Uterus (tissue), 4 donors: ENCODE measurements at places on chromosomes 13 and 19.

- DNase-seq, result peak; percentile 39
These were observed 12.4 kb downstream of the TMEM143 start for GRCh38 chr19:48351341-48351752.

DNA sequence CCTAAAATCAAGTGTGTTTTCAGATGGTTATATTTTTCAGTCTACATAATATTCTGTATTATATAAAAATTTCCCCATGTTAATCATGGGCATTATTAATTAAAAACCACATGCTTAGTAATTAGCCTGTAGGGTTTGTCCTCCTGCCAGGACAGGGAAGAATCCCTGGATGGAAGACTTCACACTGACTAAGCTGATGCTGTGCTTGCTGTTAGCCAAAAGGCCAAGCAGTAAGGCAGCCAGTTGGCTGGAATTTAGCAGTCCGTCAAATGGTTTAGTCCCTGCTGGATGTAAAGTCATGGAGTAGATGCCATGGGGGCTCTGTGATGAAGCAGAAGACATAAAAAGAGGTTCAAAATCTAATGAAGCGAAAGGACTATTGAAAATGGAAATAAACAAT is 168.0 kb upstream of the OBI1 start:
- DNase-seq, result no peak

DNA sequence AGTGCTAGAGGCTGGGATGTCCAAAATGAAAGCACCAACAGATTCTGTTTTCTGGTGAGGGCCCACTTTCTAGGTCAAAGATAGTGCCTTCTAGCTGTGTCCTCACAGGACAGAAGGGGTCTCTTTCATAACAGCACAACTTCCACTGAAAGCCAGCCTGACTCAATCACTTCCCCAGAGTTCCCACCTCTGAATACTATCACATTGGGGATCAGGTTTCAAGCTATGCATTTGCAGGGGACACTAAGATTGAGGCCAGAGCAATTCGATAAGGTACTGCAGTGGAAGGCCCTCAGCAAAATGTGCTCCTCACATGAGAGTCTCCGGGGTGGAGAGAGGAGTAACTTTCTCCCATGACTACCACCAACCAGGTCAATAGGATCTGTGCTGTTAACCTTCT is 1501.5 kb downstream of the EFNB2 start:
- no peak for DNase-seq

- DNase-seq, result no peak
These were observed 13.9 kb downstream of the APLP1 start for GRCh38 chr19:35882114-35882832.

DNA sequence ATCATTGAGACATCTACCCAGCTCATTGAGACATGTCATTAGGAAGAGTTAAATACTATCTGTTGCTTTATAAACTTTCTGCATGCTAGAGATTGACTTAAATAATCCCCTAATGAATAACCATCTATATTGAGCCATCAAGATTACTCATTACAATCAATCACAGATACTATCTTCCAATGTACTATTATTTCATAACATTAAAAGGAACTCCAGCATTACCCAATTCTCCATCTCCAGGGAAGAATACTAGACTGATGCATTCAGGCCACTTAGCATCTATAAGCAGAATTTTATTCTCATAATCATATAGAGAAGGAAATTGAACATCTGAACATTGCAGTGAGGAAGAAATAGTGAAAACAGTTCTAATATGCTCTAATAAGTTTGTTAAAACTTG is 8.0 kb downstream of the EPSTI1 start:
- no peak for DNase-seq

DNA sequence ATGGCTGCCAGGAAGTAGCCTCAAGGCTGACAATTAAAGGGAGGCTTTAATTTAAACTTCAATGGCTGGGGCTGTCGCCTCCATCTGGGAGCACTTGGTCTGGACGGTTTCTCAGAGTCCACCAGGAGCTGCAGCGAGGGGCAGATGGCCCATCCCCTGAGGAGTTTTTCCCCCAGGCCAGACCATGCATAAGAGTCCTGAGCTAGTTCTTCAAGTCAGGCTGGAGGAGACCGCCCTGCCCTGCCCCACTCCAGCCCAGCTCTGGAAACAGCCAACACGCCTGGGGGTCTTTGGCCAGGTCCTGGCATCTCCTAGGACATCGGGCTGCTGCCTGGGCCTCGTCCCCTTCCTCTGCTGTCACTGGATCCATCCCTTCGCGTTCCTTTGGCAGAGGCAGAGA is 5.3 kb upstream of the ACTN4 start:
- DNase-seq, result no peak

DNA sequence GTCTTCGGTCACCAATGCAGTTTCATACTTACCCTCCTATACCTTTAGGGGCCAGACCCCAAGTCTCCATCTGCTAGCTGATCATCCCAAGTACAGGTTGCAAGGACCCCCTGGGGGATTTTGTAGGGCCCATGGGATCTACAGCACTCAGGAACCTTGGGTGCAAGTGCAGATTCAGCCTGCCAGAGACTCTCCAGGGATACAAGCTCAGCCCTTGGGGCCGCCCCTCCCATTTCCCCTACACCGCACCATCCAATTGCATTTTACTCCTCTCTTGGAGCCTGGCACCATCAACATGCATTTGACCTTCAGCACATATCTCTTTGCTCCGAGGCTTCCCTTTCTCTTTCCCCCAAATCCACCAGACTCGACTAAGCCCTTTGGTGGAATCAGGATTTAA is 154.7 kb upstream of the ZNF536 start:
- no peak for DNase-seq

DNA sequence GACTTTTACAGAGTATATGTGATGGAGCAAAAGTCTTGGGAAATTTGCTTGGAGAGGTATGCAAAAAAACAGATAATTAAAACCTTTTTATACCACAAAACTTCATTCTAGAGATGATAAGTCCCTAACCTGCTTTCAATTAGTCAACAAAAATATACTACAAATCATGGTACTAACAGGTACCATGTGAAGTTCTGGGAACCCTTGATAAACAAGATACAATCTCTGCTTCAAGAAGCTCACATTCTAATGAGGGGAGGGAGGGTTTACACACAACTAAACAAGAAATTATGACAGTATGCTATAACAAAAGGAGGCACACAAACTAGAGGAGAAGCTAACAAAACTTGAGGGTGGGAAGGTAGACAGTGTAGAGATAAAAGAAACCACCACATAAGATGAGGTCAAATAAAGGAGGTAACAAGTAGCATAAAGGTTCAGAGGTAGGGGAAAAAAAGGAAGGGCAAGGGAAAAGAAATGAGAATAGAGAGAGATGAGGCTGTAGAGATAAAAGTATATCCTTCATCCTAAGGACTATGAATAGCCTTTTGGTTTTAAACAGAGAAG is 91.4 kb downstream of the MYCBP2 start:
- no peak for DNase-seq

- DNase-seq, result no peak
These were observed 210.1 kb downstream of the LIG4 start for GRCh38 chr13:108005231-108005630.

GRCh38 chr13:30803749-30804148 is 68.4 kb downstream of the ALOX5AP start:
- DNase-seq, result no peak

GRCh38 chr13:45327253-45327955 is 13.6 kb downstream of the TPT1 start:
- DNase-seq, result no peak

DNA sequence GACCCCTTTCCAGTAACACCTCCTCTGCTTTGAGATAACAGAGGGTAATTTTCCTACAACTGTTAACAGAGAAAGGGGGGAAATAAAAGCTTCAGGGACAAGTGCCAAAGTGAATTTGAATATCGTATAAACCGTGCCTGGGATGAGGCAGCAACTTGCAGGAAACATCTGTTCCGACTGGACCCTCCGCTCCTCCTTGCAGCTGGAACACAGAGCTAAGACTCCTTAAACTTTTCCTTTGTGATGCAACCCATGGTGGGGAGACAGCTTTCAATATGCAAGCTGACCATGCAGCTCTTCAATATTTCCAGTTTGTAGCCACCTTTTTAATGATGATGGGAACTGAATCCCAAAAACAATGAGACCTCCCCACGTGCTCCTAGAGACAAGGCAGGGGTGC is 432.6 kb downstream of the ZNF536 start:
- no peak for DNase-seq

DNA sequence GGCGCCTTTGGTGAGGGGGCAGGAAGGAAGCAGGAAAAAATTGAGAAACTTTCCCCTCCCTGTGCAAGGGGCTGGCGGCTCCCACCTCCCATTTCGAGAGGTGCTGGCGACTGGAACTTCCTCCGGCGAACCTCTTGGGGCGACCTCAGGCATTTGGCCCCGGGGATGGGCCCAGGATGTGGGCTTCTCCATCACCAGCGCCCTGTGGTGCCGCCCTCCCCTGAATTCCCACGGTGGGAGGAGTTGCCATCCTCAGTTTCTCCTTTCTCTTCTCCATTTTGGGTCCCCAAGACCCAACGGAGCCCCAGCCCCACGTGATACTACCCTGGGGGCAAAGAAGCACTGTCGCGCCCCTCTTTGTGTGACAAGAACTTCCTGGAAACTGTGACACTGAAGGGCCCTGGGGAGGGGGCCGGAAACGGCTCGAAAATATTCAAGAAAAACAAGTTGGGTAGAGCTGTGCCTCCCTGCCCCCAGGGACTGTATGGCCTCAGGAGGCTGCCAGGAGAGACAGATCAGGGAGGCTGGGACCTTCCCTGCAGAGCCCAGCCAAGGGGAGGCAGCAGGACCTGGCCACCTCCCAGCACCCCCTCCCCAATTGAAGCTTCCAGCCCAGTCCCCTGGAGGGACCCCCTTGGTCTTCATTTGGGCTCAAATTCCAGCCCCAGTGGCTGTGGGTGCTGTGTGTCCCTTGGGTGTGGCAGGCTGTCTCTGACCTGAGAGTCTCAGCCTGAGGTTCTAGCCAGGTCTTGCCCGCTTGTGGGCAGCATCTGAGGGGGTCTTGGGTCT is 16.2 kb upstream of the AP1M2 start:
- DNase-seq, result peak; percentile 31

- DNase-seq, result no peak
These were observed 13.0 kb downstream of the RBM26 start for GRCh38 chr13:79392882-79393563.

- DNase-seq, result no peak
These were observed 29.4 kb downstream of the TBC1D4 start for GRCh38 chr13:75452564-75452963.

- no peak for DNase-seq
These were observed 12.7 kb downstream of the ATP4B start for GRCh38 chr13:113645329-113645728.

DNA sequence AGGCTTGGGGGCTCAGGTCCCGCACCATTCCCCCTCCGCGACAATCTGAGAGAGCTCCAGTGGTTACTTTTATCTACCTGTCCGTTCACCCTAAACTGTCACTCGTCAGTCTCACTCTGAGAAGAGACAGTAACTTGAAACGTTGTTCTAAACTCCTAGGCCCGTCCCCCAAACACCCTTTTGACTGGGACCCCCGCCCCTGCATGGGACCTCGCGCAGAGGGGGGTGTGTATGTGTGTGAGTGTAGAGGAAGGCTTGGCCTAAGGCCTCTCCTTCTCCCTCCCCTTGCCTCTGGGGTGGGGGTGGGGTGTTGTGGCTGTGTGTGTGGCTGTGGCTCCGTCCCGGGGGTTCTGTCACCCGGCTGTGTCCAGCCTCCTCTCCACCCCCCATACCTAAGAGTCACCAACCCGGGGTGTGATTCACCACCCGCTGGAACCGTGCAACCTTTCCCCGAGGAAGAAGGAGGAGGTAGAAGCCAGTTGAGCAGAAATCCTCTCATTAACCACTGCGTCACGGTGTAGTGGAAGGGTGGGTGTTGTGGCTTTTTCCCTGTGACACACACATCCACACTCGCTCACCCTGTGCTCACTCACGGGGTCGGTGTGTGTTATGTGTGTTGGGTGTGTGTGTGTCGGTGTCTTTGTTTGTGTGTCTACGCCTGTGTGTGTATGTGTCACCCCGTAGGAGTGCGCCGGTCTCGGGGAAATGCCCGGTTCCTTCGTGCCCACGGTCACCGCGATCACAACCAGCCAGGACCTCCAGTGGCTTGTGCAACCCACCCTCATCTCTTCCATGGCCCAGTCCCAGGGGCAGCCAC is 2.4 kb downstream of the FOSB start:
- no peak for DNase-seq

DNA sequence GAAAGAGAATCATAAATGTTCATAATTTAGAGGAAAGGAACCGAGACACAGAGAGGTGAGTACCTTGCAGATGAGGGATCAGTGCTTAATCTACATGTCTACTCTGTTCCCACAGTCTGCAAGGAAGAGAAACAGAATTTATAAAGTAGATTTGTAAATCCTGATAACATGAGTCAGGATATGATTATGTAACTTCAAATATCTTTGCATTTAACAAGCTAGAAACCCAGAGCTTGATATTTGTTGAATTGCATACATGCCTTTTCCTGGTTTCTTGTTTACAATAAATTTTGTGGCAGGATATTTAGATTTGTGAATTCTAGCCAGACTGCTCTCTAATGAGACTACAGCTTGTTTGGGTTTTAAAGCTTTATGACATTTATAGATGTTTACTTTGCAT is 219.2 kb downstream of the ENOX1 start:
- DNase-seq, result no peak

DNA sequence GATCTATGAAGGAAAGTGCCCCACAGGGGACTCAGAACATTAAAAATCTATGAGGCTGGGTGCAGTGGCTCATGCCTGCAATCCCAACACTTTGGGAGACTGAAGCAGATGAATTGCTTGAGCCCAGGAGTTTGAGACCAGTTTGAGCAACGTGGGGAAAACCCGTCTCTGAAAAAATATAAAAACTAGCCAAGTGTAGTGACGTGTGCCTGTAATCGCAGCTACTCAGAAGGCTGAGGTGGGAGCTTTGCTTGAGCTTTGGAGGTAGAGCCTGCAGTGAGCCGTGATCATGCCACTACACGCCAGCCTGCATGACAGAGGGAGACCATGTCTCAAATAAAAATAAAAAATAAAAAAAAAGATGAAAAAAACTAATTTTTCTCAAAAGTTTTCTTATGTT is 1070.6 kb downstream of the PCDH9 start:
- DNase-seq, result no peak

DNA sequence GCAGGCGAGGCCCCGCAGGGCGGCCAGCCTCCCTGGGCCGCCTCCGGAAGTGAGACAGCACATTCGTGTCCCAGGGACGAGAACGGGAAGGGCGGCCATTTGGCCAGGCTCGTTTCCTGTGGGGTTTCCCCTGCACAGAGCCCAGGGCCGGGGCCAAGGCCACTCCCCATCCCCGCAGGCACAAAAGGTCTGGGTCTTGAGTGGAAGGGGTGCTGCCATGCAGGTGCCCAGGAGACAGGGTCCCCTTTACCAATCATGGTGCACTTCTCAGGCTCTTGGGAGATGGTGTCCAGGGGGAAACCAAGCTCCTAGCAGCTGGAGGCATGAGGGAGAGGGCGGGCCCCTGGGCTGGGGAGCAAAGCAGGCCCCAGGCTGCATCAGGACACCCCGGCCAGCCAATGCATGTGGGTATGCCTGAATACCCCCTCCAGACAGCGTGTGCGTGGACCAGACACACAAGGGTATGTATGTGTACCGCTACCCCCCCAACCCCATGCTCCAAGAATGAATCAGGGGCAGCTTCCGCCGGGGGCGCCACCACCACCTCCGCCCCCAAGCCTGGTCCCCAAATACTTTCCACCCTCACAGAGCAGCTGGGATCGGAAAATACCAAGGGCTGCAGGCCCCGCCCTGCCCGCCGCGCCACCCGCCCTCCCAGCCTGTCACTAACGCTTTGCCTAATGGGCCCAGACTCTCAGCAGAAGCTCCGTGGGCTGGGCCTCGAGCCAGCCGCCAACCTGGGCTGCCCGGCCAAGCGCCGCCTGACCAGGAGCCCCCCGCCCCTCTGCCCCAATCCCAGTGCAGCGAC is 37.6 kb upstream of the NANOS3 start:
- peak; percentile 85 for DNase-seq

GRCh38 chr19:14556662-14557188 is 15.1 kb downstream of the NDUFB7 start:
- DNase-seq, result peak; percentile 59

- DNase-seq, result no peak
These were observed 349 bp upstream of the KISS1R start for GRCh38 chr19:916645-917322.
